Activated T-helper 1 cell treated with anti-CD3 and anti-CD28 coated beads, Interleukin-2, amount 50 U/mL, for 16 hours (primary cell): ENCODE measurements at places on chromosomes 4 and X.

GRCh38 chr4:21136051-21136630 is 435.9 kb downstream of the PACRGL start:
- DNase-seq, result no peak

DNA sequence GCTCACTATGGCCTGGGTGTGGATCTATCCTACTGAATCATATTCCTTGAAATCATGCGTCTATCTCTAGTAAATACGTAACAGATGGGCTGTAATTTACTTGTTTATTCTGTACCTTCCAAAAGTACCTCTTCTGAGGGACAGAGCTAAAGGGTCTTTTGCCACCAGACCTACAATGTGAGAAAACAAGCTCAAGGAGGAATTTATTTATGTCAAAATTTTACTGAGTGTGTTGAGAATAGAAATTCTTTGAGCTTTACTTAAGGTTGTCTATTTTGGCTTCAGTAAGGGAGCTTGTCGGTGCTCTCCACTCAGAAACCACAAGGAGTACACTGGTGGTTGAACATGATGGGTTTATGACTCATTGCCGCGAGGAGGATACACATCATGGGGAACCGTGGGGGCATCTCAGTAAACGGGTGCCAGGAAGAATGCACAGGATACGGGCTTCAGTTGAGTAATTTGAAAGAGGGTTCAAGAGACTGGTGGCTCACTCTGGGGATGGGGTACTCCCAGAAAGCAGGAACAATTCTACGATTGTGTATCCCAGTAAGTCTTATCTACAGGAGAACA is 3.0 kb downstream of the ANK2 start:
- no peak for DNase-seq

- DNase-seq, result no peak
Measured at GRCh38 chrX:68686097-68686977, 38.9 kb downstream of the STARD8 start.

GRCh38 chr4:181761156-181761555 is 482.0 kb upstream of the TENM3 start:
- no peak for DNase-seq
